ENCODE measurements at places on chromosomes 3 and 15.

DNA sequence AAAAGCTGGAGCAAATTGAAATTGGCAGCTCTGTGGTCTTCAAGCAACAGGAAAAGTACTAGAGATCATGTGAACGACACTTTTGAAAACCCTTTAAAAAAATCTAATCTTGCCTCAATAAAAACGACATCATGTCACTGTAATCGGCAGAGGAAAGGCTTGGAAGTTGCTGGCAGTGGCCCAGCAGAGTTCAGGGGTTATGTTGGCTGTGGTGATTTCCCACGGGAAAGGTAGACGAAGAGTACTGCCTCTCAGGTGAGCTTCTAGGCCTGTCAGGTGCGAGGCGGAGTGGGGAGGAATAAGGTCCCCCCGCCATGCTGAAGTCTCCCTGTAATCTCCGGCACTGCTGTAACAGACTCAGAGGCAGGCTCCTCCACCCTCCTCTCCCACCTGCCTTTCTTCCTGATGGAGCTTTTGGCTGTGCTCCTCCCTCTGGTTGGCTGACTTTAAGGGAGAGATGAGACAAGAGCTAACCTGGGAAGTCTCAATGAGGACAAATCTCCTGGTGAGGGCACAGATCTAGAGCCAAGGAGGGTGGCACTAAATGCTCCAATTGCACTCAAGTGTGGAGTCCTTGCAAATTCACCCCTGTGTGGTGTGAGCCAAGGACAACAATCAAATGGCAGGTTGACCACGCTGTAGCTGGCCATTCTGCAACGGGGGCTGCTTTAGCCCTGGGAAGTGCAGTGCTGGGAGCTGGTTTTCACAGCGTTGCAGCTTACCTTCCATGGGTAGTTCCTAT is 18.7 kb upstream of the HES1 start:
- DNase-seq: no peak

GRCh38 chr15:63460210-63461155 is 43.9 kb upstream of the USP3 start:
- DNase-seq: no peak

DNA sequence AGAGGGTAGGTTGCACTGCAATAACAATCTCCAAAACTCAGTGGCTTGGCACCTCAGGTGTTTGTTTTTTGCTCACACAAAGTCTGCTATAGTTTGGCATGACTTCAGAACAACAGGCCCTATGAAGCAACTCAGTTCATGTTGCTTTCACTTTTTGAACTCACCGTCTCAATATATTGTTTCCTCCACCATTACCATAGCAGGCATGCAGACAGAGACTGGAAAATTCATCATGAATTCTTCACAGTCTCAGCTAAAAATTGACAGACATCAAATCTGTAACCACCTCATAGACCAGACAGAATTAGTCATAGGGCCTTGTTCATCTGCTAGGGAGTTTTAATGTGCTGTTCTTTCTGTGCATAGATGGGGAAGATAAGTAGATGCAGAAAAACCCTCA is 161.4 kb upstream of the POU1F1 start:
- DNase-seq: no peak

DNA sequence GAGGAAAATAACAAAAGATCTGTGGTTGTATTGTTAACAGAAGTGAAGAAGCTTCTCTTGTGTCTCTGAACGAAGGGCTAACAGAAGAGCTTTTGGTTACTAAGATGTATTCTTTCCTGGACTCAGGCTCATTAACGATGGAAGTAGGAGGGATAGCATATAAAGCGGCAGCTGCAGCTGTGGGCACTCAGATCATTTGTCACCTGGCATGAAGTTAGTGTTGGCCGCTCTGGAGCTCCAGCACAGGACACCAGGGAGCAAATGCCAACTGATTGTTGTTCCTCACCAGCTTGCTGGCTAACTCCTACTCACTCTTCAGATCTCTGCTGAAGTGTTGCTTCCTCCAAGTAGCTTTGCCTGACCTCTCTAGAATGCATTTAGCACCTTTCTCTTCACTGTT is 15.5 kb upstream of the SLITRK3 start:
- DNase-seq: no peak

DNA sequence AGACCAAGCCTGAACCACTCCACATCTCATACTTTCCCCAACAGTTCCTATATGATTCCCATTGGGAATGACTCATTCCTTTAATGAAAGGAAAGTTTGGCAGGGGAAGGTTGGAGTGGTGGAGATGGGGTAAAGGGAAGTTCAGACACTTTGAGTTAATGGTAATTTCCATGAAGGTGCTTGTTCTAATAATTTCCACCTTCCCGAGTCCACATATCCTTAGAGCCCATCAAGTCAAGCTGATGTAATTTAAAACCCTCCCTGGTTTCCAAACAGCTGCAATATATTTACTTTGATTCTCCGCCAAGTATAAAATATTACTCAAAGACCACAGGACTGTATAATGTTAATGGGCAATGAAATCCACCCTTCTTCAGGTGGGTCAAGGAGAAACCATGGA is 95.0 kb upstream of the GALNT15 start:
- no peak for DNase-seq

DNA sequence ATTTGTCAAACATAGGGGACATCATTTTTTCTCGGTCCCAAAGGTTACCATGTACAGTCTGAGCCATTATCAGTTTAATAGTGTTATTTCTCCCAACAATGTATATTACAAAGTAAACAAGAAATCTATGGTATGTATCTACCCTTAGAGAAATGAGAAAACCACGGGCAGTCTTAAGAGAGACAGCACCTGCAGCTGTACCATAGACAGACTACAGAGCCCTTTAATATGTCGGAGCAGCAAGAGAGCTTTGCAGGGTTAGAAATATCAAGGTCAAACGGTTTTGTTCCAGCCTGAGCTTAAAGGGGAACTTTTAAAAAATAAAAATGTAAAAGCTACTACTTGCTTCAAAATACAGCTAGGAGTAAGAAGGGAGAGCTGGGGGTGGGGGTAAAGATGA is 53.2 kb downstream of the SH3BP5 start:
- no peak for DNase-seq

GRCh38 chr3:153704115-153704514 is 417.1 kb upstream of the ARHGEF26 start:
- no peak for DNase-seq

DNA sequence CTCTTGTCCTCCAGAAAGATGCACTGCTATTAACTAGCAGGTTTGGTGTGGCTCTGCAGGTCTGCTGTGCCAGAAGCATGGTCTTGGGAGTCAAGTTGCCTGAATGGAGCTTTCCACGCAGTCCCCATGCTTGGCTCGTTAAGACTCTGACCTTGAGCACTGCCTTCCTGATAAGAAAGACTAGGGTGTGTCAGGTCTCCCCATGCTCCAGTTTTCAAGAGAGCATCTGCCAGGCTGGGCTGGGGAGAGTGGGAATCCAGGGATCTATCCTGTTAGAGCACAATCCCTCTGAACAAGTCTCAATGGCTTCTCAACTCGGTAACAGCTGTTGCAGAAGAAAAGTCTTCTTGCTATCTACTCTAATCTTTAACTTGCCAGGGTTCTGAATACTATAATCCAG is 98.2 kb downstream of the TJP1 start:
- no peak for DNase-seq

- no peak for DNase-seq
Measured at GRCh38 chr3:51721062-51721745, 14.3 kb downstream of the GRM2 start.

- peak; percentile 21 for DNase-seq
Measured at GRCh38 chr3:104873331-104873730, 493.4 kb upstream of the ALCAM start.

- DNase-seq: no peak
Measured at GRCh38 chr15:50355619-50355905, 564 bp upstream of the GABPB1 start.

DNA sequence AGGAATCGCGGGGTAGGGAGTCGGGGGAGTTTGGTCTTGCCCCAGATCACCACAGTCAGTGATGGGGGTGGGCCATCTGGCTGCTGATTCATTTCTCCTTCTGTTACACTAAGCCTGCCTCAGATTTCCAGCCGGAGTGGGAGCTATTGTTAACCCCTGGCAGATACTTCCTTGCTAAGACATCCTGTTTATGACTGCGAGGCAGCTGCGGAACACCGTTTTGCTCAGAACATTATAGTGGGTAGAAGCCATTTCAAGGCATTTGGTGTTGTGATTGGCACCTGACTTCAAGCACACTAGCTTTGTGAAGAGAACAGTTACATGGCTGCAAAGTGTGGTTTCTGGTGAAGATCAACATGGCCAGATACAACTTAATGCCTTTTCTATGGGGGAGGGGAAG is 73.8 kb downstream of the FLNB start:
- no peak for DNase-seq

GRCh38 chr3:163821841-163822240 is 1256.5 kb downstream of the SI start:
- no peak for DNase-seq

GRCh38 chr3:168620854-168621253 is 525.1 kb upstream of the GOLIM4 start:
- DNase-seq: peak; percentile 14
